Fibroblast of skin of right biceps (primary cell): ENCODE measurements at places on chromosomes 16 and 17.

GRCh38 chr16:11805556-11805955 lies 8.5 kb upstream of the ZC3H7A start:
- no peak for DNase-seq

GRCh38 chr16:2915196-2915929 lies 3.6 kb downstream of the FLYWCH1 start:
- no peak for DNase-seq

- DNase-seq = peak; percentile 78
These were observed 55.5 kb upstream of the DLX4 start for GRCh38 chr17:49913226-49914095.

DNA sequence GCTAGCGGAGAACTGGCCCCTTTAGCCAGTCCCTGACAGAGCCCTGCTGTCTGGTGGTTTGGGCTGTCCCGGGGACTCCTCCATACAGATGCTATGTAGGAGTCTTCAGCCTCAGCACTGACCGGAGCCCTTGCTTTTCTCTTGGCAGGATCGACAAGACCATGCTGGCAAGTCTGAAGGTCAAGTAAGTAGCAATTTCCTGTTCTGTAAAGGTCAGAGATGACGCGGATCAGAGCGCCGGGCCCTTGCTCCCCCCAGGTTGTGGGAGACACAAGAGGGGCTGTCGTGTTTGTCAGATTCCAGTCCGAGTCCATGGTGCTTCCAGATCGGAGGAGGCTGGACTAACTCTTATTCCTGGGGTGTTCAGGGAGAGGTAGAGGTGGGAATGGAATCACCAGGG lies 4.1 kb downstream of the RAP1GAP2 start:
- no peak for DNase-seq

DNA sequence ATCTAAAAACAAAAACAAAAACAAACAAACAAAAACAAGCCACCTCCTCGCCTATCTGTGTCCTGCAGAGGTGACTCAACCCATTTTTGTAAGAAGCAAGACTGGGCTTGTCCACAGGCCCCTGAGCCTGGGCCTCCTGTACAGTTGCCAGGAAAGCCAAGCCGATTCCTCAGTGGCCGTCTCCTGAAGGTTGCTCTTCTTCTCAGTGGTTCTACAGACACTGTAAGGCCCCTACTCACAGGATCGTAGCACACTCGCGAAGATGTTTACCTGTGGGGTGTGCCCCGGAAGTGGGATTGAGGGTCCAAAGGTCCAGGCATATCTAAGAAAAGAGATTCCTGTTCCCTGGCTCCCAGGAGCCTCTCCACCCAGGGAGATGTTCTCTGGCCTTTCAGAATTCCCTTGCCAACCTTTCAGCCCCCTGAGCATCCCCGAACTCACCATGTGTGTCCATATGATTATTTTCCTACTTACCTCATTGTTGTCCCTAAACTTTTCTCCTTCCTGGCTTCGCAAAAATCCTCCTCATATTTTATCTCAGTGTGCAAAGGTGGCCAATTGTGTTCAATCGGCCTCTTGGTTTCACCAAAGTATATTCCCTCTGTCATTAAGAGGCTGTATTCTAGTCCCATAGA lies 7.5 kb upstream of the CES3 start:
- DNase-seq = no peak

- DNase-seq = peak; percentile 60
These were observed 15.1 kb downstream of the SAMD14 start for GRCh38 chr17:50114849-50115357.

GRCh38 chr16:275041-275641 lies 603 bp downstream of the RGS11 start:
- no peak for DNase-seq

DNA sequence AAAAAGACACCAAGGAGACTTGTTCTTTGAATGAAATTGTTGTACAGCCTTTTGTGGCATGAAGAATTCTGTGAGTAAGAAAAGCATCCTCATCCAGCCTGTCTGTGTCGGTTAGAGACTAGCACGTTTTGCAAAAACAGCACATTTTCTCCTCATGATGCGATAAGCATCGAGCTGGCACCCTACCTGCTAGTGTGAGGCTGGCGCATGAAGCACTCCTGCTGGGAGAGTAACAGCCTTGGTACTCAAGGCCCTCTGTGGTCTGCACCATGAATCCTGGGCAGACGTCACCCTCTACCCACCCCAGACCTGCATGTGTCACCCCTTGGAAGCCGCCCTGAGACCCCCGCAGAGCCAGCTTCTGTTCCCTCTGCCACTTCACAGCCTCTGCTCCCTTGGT lies 92.6 kb upstream of the TMEM132E start:
- no peak for DNase-seq

GRCh38 chr16:13902677-13903076 lies 17.3 kb upstream of the ERCC4 start:
- peak; percentile 51 for DNase-seq
